Hematopoietic multipotent progenitor cell treated with erythropoietin and hydrocortisone succinate and interleukin-3 and kit ligand, for 4 days (in vitro differentiated cells): ENCODE measurements at places on chromosomes 6 and 20.

- DNase-seq = no peak
These were observed 75.0 kb downstream of the PLCB4 start for GRCh38 chr20:9143926-9144325.

- DNase-seq = no peak
These were observed 193.3 kb downstream of the TSHZ2 start for GRCh38 chr20:53165452-53165851.

- DNase-seq = no peak
These were observed 16.1 kb downstream of the JPH2 start for GRCh38 chr20:44170816-44171410.

DNA sequence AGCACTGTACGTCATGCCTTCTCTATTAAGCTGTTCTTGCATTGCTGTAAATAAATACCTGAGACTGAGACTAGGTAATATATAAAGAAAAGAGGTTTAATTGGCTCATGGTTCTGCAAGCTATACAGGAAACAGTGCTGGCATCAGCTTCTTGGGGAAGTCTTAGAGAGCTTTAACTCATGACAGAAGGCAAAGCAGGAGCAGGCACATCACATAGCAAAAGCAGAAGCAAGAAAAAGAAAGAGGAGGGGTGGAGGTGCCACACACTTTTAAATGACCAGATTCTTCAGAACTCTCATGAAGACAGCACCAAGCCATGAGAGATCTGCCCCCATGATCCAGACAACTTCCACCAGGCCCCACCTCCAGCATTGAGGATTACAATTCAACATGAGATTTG is 30.1 kb downstream of the CYB5R4 start:
- DNase-seq = no peak

- no peak for DNase-seq
These were observed 718.9 kb downstream of the EPHA7 start for GRCh38 chr6:92700411-92700810.

DNA sequence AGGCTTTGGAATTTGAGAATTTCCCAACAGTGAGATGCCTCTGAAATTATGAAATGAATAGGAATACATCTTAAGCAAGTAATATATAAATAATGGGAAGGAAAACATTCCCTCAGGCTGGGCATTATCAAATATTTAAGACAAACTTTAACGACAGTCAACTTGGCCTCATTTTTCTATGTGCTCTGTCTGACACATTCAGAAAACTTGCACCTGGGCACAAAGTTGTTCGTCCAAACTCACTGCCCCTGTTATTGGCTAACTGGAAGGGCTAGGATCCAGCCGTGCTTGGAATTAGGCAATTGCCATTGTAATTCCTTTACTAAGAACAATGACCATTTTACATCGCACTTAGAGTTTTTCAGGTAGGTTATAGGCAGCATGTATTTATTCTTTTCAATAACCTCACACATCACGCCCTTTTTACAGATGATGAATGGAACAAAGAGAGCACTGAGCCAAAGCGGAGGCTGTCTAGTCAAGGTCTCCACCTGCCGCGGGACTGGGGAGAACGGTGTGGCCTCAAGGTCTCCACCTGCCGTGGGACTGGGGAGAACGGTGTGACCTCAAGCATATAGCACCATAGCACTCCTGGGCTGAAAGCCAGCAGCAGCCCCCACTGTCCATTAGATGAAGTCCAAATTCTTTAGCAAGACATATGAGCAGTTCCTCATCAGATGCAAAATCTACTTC is 40.7 kb upstream of the FOXQ1 start:
- DNase-seq = no peak

- peak; percentile 77 for DNase-seq
These were observed 136.3 kb upstream of the ZNF184 start for GRCh38 chr6:27608916-27609883.

DNA sequence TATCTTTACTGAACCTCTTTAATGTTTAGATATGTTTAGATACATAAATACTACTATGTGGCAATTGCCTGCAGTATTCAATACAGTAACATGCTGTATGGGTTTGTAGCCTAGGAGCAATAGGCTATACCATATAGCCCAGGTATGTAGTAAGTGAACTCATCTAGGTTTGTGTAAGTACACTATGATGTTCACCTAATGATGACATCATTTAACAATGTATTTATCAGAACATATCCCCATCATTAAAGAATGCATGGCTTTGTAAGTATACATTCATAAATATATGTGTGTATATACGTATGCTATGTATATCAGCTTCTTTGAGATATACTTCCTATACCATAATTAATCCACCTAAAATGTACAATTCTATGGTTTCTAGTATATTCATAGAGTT is 631.2 kb upstream of the MAN1A1 start:
- no peak for DNase-seq

DNA sequence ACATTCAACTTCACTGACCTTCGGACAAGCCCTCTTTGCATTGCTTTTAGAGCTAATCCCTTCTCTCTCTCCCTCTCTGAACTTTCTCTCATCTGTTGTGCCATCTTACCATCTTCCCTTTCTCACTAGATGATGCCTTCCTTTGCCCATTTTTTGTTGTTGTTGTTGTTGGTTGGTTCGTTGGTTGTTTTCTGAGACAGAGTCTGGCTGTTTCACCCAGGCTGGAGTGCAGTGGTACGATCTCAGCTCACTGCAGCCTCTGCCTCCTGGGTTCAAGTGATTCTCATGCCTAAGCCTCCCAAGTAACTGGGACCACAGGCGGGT is 18.8 kb downstream of the MAP3K5 start:
- no peak for DNase-seq

- DNase-seq = no peak
These were observed 138.3 kb downstream of the FLRT3 start for GRCh38 chr20:14199111-14199510.

DNA sequence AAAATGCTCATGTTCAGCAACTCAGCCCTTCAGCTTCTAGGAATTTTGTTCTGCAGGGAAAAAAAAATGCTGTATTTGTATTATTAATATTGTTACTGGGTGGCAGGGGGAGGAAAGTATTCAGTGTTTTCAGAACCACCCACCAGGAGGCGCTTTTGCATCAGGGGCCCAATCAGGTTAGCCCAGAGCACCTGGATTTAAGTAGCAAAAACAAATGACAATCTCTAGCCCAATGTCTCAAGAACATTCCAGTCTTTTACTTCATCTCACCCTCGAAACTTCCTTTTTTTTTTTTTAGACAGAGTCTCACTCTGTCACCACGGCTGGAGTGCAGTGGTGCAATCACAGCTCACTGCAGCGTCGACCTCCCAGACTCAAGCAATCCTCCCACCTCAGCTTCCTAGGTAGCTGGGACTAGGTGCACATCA is 635 bp upstream of the C20orf203 start:
- DNase-seq = peak; percentile 89

GRCh38 chr20:3787324-3788014 is 929 bp upstream of the CENPB start:
- no peak for DNase-seq

- no peak for DNase-seq
These were observed 129.7 kb downstream of the CEP57L1 start for GRCh38 chr6:109224994-109225393.

DNA sequence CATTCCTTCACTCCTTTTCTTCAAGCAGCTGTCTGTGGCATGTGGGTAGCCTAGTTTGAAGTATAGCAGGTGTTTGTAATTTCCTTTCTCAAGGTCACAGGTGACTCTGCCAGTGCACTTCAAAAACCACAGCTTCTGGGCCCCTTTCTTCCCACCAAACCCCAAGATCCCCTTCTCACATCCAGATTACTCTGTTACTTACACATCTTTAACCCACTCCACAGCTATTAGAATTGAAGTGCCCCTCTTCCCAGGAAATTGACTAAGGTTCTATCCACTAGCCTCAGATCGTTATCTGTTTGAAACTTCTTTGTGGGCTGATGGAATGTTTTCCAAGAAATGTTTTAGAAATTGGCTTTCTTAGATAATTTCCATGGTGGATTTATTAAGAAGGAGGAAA is 150.8 kb downstream of the AHI1 start:
- DNase-seq = no peak

- peak; percentile 81 for DNase-seq
These were observed 23.2 kb downstream of the PSMB1 start for GRCh38 chr6:170529839-170530469.

DNA sequence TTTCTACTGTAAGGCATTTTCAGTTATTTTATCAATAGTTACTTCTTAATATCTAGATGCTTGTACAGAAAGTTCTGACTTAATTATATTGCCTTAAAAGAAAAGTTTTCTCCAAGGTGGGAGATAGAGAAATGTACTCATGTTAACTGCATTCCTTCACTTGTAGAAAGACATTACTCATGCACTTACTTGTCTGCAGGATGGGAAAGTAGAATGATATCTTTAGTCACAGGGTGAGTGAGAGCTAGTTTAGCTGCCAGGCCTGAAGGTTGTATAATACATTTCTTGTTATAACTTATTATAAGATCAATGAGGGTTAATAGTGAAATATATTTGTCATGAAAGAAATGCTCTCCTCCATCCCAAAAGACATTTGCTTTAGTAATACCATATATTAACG is 92.1 kb downstream of the CRYBG1 start:
- no peak for DNase-seq

DNA sequence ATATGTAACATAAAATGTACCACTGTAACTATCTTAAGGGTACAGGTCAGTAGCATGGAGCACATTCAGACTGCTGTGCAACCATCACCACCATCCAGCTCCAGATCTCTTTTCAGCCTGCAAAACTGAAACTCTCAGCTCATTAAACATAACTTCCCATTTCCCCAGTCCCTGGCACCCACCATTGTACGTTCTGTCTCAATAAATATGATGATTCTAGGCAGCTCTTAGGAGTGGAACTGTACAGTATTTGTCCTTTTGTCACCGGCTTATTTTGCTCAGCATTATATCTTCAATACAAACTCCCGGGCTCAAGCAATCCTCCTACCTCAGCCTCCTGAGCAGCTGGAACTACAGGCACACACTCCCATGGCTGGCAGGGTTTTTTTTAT is 1.5 kb downstream of the ZC3H12D start:
- no peak for DNase-seq

- DNase-seq = peak; percentile 91
These were observed 23.7 kb downstream of the ZNF311 start for GRCh38 chr6:28981431-28981832.

DNA sequence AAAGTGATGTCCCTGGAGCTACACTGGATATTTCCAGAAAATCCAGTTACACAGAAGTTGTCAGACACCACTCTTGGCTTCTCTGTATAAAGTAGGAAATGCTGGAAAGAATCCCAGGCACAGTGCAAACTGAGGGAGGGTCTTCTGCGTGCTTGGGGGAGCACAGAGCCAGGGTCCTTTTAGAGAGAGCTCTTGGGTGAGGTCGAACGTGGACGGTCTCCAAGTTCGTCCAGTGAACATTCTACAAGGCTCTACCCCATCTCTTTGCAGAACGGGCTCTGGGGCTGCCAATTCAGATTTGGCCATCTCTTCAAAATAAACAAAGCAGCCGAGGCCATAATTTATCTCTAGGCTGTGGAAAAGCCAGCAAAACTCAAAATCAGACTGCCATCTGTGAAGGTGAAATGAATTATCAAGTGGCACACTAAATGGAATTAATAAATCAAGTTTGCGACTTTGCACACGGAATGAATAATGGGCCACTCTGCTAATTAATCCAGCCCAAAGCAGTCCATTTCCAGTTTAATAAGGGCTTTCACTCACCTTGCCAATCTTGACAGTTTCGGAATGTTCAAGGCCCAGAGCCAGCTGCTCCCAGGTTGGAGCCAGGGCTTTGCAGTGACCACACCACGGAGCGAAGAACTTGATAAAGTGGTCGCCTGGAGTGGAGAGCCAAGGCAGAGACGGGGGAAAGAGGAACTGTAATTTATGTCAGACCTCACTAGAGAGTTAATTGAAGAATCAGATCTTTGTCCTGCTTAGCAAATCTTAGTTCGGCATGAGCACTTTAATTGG is 19.3 kb downstream of the TXNDC5 start:
- DNase-seq = no peak

DNA sequence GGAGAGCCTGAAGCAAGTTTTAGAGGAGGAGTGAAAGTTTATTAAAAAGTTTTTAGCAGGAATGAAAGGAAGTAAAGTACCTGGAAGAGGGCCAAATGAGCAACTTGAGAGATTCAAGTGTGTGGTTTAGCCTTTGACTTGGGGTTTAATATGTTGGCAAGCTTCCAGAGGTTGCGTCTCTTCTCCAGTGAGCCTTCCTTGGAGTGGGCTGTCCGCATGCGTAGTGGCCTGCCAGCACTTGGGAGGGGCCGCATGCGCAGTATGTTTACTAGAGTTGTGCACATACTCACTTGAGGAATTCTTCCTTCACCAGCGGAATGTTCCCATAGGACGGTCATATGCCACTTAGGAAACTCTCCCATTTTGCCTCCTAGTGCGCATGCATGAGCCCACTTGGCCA is 235.2 kb downstream of the ALDH8A1 start:
- peak; percentile 43 for DNase-seq
